Smooth muscle cell of bladder (primary cell): ENCODE measurements at places on chromosomes 3 and 15. TPM values are rescaled to one million over a fixed set of nuclear protein-coding genes. Genes with fewer than 3 reads are reported as not detected.

USP13 gene
- total RNA-seq = 4.1 and 7.9 TPM in 2 replicates

XCR1 gene
- total RNA-seq = under 0.01 TPM in 2 replicates

IMPG2 gene
- 0.14 and 0.18 TPM in 2 replicates for total RNA-seq

FOXP1 gene
- 41.0 and 60.3 TPM in 2 replicates for total RNA-seq

GLDN gene
- 26.8 and 75.1 TPM in 2 replicates for total RNA-seq

PLAAT1 gene
- 0.18 TPM in 1 of 2 replicates, not detected in the other for total RNA-seq

WDR72 gene
- not detected in 2 replicates for total RNA-seq

KNL1 gene
- total RNA-seq = 1.3 and 1.7 TPM in 2 replicates

DNAH1 gene
- total RNA-seq = 1.7 and 2.6 TPM in 2 replicates

C2CD4A gene
- not detected in 2 replicates for total RNA-seq

PTPRG gene
- 35.8 and 42.1 TPM in 2 replicates for total RNA-seq

TADA3 gene
- total RNA-seq = 51.1 and 52.7 TPM in 2 replicates

COL6A5 gene
- not detected in 2 replicates for total RNA-seq

RNF13 gene
- total RNA-seq = 64.3 and 66.4 TPM in 2 replicates

GOLGA6A gene
- 0.14 TPM in 1 of 2 replicates, not detected in the other for total RNA-seq

GOLGA8J gene
- not detected in 2 replicates for total RNA-seq

MOBP gene
- 2.3 TPM in 1 of 2 replicates, not detected in the other for total RNA-seq
